ENCODE measurements at places on chromosomes 12 and 14. TPM values are rescaled to one million over a fixed set of nuclear protein-coding genes. Genes with fewer than 3 reads are reported as not detected.

DNA sequence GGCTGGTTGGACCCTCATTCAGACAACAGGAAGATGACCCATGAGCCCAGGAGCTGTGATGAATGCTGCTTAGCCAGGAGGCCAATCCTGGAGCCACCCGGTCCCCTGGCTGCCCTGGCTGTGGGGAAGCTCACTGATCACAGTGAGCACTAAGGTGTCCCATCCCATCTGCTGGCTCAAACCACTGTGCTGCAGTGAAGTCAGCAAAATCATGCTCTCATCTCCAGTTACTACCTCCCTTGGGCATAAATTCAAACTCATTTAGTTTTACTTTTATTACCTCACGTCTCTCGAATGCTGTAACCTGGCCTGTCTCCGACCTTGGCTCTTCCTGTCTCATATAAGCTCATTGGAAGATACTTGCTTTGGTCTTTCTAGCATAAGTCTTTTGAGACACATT lies 112.4 kb downstream of the APAF1 start:
- no peak for DNase-seq

GRCh38 chr12:96513166-96513565 lies 23.8 kb downstream of the CFAP54 start:
- no peak for DNase-seq

GRCh38 chr12:76871082-76871481 lies 7.7 kb downstream of the CSRP2 start:
- DNase-seq: no peak

GRCh38 chr12:6407236-6407954 lies 23.4 kb downstream of the LTBR start:
- DNase-seq: no peak

The BATF gene
- not detected for total RNA-seq

The PTPN21 gene
- 9.4 TPM for total RNA-seq

DNA sequence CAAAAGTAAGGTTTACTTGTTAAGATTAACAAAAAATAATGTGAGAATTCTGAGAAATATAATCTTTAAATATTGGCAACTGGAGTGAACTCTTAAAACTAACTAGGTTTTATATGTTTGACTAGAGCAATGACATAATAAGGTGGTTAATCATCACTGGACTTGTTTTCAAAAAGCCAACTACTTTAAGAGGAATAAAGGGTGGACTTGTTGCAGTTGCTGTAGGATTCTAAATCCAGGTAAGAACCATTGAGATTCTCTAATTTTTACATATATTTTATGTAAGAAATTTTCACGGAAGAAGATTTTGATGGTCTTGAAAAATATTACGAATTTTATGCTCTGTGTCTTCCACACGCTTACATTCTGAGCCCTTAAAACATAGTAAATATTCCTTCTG lies at the start of gene SLCO1B1:
SLCO1B1 (plus strand) TSS at position 197 of the 400 bp plus-strand sequence. CDS start 10,381 bp downstream, outside the sequence.
- no peak for DNase-seq

GRCh38 chr14:73777420-73777819 lies 63.2 kb upstream of the PNMA1 start:
- no peak for DNase-seq

The ESPL1 gene
- total RNA-seq: 48.5 TPM

DNA sequence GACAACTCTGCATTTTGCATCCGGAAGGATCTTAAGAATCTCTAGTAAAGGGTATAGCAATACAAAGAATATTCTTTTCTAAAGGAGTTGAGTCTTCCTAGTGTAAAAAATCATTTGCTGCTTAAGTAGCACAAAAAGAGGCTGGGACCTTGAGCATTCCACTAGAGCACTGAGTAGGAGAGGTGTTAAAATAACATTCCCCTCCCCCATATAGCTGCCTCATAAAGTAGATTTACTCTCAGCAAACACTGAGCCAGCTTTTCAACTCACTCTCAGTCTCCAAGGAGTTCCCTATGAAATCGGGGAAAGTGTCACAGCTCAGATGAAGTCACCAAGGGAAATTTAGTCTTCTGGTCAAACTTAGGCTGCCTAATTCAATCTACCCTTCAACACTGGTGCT lies 592.7 kb downstream of the ETNK1 start:
- DNase-seq: no peak

The GPD1 gene
- total RNA-seq: 0.77 TPM

DNA sequence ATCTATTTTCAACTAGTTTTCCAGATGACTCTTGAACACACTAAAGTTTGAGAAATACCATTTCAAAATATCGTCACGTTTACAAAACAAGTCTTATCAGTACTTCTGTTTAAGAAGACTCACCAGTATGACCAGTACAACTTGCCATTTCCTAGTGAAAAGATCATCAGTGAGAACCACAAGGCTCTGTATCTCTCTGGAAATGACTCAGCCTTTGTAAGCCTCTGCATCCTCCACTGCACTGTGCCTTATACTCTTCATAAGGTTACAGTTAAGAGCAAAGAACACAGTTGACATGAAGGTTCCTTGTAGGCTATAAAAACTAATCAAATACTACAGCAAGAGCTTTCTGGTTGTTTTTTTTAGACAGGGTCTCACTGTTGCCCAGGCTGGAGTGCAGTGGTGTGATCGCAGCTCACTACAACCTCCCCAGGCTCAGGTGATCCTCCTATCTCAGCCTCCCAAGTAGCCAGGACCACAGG lies 5.7 kb upstream of the VTI1B start:
- DNase-seq: no peak

DNA sequence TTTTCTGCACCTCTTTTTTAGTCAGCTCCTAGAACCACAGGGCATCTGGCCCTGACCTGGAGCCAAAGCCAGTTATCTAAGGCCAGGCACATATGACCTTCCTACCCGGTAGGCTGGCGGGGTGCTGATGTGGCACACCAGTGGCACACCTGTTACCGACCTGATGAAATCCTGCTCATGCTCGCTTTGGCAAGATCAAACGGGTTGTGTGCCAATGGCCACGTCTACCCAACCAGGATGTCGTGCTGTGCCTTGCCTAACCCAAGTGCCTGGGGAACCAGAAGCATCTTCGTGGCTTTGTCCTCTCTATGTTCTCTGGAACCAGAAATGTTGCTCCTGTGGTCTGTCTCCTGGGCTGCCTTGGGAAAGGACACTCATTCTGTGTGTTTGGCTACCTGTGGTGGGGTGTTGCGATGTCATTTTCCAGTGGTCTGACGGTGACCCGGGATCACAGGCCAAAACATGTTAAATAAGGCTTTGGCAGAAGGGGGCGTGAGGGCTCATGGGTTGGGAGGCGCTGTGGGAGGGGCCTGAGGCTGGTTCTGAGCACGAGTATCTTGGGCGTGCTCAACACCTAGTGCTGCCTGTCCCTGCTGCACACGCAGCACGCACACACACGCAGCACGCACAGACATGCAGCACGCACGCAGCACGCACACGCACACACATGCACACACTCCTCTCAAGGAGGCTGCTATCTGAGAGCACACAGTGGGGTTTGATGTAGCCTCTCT lies 27.9 kb downstream of the CCNK start:
- DNase-seq: no peak

DNA sequence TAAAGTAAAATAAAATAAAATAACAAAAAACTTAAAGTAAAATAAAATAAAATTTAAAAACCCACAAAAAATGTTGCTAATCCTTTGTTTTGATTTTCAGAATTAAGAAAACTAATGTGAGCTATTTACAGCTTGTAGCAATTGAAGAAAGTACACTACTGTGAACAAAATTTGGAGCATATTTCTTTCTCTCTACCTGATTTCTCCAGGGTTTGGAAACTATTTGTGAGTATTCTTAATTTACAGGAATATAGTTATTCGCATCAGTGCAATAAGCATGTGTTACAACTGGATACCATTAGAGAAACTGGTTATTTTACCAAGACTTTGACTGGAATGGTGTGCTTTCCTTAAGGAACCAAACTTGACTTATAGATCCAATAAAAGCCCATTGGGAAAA lies 86.1 kb upstream of the CNOT2 start:
- DNase-seq: no peak

DNA sequence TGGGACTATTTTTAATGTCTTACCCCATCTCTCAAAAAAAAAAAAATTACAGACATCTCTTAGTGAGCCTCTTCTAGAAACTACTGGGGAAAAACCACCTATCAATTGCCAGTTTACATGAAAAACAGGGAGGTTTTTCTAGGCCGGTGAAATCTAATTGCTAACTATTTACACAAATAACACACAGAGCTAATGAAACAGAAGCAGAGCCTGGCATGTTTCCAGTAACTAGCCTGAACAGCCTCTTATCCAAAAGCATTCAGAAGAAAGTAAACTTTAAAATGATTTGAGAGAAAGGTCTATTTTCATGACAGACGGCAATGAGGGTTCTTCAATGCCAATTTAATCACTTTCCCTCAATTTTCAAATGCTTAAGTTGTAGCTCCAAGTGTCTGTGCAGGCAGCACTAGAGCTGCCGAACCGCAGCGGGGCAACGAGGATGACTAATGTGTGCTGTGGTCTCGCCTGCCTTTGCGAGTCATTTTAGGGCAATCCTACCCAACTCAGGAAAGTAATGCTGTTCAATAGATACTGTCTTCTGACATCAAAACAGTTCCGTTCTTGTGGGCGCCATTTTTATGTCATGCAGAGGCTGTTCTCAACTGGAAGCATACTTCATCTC lies 84.6 kb downstream of the SETD3 start:
- no peak for DNase-seq

- DNase-seq: no peak
Measured at GRCh38 chr14:61934385-61934784, 172.2 kb downstream of the SNAPC1 start.

GRCh38 chr14:44612002-44612401 lies 104.9 kb upstream of the FSCB start:
- no peak for DNase-seq

The STAT2 gene
- 54.5 TPM for total RNA-seq

- no peak for DNase-seq
Measured at GRCh38 chr14:103545915-103546651, 16.4 kb downstream of the BAG5 start.

The NOVA1 gene
- 14.6 TPM for total RNA-seq

GRCh38 chr14:92039063-92039718 lies 668 bp downstream of the TRIP11 start:
- peak; percentile 77 for DNase-seq

The GZMH gene
- not detected for total RNA-seq

The PAWR gene
- 512 TPM for total RNA-seq

The C3AR1 gene
- not detected for total RNA-seq

The MDM1 gene
- 11.0 TPM for total RNA-seq

GRCh38 chr12:19245666-19246065 lies 116.1 kb downstream of the PLEKHA5 start:
- no peak for DNase-seq

- no peak for DNase-seq
Measured at GRCh38 chr12:93322784-93323183, 54.9 kb upstream of the NUDT4 start.
